NCI-H2081 treated with DMSO at 0.1 percent for 48 hours (cell line): ENCODE measurements at places on chromosomes 5 and 9.

DNA sequence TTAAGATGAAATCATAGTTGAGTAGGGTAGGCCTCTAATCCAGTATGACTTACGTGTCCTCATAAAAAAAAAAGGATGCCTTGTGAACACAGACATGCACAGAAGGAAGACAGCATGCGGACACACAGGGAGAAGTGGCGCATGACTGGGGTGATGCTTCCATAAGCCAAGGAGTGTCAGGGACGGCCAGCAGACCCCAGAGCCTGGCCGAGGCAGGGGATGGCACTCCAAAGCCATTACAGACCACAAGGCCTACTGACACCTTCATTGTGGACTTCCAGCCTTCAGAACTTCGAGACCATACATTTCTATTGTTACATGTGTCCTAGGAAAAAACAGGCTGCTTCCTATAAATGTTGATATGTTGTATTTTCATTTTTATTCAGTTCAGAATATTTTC is 19.9 kb downstream of the EHMT1 start:
- DNase-seq = no peak

- DNase-seq = no peak
Observed at GRCh38 chr5:135991429-135991828, 36.6 kb upstream of the LECT2 start.

DNA sequence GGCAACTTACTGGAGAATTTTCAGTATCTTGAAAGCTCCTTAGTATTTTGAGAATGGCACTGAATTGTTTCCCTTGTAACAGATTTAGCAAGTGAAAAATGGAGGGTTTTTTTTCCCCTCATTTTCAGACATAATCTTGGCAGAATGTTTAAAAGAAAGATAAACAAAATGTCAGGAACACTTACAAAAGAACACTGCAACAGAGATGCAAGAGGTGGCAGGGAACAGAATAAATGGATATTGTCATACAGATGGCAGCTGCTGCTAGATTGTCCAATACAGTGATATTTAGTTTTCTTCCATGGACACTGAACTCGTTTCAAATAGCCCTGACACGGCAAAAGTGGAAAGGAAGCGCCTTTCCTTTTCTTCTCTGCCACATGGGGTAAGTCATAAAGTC is 76.9 kb upstream of the ZNF608 start:
- DNase-seq = no peak

GRCh38 chr5:96743805-96744204 is 63.9 kb downstream of the ERAP1 start:
- no peak for DNase-seq

DNA sequence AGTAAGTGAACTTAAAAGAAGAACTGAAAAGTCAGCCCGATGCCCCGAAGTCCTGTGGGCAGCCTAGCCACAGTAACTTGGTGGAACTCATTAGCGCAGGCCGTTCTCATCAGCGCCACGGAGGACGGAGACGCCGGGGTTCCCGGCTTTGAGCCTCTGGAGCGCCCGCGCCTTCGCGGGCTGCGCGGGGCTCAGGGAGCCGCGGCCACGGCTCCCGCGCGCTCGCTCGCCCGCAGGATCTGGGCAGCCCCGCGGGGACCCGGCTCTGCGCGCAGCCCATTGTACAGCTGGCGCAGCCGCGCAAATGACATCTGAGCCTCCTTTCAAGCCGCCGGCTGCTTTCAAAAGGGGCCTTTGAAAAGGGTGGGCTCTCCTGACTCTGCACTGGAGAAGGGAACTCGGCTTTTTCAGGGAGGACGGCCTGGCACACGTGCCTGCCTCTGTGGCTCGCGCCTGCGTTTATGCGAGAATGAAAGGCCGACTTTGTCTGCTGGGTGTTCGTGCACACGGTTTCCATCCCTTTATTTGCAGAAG is 40.7 kb downstream of the TLR4 start:
- no peak for DNase-seq

GRCh38 chr5:150905312-150905683 is 518 bp upstream of the ZNF300 start:
- DNase-seq = no peak
